ENCODE measurements at places on chromosomes 13 and 19.

DNA sequence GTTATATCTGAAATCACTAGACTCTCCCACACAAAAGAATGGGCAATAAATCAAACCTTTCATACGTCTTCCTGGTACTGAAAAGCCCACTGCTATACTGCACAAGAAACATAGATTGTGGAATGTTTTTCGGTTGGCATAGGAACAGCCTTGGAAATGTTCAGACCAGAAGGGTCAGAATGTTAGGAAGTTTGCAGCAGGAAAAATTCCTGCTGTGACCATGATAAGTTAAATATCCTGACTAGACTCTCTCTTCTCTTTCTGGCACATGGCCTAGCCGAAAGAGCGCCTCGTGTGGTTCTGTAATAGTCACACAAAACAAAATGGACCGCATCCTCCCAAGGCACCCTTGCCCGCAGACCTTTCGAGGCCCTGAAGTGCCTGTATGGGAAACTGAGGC, 427.2 kb downstream of the COG6 start:
- DNase-seq: peak; percentile 48

DNA sequence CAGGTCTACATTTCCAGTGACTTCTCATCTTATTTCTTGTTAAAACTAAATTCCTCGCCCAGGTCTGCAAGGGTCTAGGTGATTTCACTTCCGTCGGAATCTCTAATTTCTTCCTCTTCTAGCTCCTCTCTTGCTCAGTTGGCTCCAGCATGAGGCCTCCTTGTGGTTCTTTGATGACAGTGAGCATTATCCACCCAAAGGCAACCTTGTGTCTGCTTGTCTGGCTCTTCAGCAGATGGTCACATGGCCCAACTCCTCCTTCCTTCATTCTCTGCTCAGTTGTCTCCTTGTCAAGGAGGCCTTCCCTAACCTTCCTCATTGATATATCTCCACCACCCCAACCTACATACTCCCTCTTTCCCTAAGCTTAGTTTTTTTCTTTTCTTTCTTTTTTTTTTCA, 1391.4 kb downstream of the EFNB2 start:
- DNase-seq: no peak

DNA sequence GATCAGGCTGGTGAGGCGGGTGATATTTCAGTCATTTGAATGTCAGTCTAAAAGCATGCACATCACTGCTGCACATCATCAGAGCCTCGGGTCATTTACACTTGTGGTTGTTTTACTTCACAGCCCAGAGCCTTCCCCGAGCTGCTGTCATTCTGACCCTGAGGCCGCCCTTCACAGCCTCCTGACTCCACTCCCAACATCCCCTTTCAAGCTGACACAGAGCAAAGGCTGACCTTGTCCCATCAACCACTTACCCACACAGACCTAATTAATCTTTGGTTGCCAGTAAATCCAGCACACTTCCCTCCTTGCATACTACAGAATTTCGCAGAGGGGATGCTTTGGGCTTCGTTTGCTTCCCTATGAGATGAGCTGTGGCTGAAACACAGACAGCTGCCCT, 528.1 kb downstream of the DIAPH3 start:
- no peak for DNase-seq

GRCh38 chr13:37138169-37138568, 32.7 kb upstream of the CSNK1A1L start:
- no peak for DNase-seq

- DNase-seq: no peak
Measured at GRCh38 chr13:79593121-79593520, 112.2 kb downstream of the NDFIP2 start.
